ENCODE measurements at places on chromosomes 7 and 10.

GRCh38 chr7:35512716-35513115, 182.2 kb downstream of the HERPUD2 start:
- no peak for DNase-seq

DNA sequence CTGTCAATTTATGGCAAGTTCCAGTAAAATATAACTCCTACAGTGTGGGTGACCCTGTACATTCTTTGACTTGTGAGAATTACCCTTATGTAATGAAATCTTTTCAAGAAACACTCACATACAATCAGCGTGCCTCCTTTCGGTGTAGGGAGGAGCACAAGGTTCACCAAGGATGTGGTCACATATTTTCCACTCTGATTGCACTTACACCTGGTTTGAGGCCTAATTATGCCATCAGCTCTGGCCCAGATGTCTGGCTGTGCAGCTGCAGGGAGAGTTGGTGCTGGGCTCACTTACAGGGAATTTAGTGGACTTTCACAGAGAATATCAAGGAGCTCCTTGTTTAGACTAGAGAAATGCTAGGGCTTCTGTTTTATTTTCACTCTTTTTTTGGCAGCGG, 146.0 kb upstream of the STEAP4 start:
- DNase-seq: no peak

GRCh38 chr7:135856356-135857144, 107.9 kb upstream of the FAM180A start:
- DNase-seq: no peak

DNA sequence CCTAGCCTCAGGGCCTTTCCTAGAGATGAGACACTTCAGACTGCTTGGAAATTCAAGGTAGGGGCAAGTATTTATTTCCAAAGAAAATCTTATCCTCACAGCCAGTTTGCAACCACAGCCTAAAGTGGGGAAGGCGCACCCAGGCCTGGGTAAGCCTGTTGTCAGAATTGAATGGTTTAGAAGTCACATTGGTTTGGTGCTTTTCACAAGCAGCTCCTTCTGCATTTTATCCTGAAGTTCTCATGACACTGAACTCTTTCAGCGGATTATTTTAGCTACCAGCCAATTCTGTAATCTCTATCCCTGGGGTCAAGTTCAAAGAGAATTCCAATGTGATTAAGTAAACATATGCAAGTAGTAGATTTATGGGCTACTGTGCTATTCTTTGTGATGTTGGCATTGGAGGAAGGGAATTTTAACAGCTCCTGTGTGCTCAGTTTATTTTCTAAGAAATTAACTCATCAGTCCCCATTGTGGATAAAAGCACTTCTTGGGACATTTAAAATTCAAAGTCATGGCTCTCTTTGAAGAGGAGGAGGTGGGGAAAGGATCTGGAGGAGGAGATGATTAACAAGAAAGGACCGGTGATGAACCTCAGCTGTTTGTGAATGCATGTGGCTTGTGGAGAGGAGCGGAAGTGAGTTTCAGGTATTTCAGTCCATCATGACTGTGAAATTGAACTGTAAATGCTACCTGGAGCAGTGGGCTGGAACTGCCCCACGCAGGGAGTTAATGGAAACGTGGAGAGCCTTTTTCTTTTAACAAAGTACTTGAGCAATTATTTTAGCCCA, 90.2 kb upstream of the CACUL1 start:
- DNase-seq: no peak

GRCh38 chr7:77306231-77307067, 106.8 kb upstream of the FGL2 start:
- no peak for DNase-seq

- no peak for DNase-seq
Observed at GRCh38 chr10:50514995-50515394, 108.8 kb downstream of the SGMS1 start.

DNA sequence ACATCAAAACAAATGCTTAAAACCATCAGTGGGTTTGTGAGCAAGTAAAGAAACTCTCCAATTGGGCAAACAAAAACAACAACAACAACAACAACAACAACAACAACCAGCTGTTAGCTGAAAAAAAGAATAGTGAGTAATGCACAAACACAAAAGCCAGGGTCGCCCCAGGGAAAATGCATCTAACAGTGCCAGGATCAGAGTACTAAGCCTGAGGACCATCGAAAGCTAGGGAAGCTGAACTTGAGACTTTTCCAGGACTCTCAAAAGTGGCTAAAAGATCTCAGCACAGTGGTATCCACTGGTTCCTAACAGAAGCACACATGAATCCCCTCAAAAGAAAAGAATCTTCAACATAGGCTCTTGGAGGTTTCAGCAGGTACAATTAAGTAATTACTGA, 83.3 kb downstream of the CPXM2 start:
- DNase-seq: no peak

- DNase-seq: no peak
Observed at GRCh38 chr7:1228545-1229201, 4.0 kb upstream of the UNCX start.

DNA sequence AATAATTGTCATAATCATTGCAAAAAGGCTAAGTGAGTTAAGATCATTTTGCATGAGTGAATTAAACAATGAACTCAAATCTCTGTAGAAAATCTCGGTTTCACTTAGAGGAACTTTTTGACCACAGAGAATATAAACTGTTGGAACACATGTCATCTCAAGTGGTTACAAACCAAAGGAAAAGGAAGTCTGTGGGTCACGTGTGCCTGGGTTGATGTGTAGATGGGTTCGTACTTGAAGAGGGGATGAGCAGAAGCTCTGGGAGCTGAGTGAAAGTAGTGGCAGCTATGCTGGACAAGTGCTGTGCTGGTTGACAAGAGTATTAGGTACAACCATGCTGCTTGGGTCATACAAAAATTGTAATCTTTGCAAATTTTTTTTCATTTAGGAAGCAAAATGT, 35.0 kb downstream of the GLRX3 start:
- DNase-seq: peak; percentile 25

GRCh38 chr10:52447931-52448353, 133.9 kb downstream of the DKK1 start:
- no peak for DNase-seq

- no peak for DNase-seq
Observed at GRCh38 chr7:27153526-27153925, 1.1 kb upstream of the HOXA3 start.

GRCh38 chr10:44065788-44066526, 318.9 kb downstream of the CXCL12 start:
- DNase-seq: no peak

DNA sequence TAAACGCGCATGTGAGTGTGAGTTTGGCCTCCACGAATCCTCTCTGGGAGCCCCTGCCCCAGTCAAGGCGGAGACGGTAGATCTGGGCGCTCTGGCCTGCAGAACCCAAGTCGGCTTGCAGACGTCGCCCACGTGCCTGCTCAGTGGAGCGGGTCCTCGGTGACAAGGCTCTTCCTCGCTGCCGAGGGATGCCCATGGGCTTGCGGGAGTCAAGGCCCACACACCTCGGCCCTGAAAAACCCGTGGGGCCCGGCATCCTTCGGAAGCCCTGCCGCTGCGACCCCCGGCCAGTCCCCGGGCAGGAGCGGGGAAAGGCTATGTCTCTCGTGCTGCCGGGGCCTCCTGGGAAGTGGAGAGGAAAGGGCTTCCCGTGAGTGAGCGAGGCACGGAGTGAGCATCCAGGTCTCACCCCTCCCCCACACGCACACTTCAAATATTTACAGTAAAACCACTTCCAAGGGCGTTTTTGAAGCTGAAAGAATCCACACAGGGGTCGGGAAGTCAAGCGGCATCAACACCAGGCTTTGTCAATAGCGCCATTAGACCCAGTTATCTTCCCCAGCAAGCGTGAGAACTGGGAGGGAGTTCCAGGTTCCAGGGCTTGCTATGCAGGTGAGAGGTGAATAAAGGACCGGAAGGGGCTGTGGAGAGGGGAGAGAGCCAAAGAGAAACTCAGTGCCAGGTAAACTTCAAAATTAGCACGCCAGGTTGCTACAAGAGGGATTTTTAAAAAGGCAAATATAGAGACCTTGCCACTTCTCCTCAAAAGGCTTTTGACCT, 1.1 kb upstream of the MNX1 start:
- no peak for DNase-seq

DNA sequence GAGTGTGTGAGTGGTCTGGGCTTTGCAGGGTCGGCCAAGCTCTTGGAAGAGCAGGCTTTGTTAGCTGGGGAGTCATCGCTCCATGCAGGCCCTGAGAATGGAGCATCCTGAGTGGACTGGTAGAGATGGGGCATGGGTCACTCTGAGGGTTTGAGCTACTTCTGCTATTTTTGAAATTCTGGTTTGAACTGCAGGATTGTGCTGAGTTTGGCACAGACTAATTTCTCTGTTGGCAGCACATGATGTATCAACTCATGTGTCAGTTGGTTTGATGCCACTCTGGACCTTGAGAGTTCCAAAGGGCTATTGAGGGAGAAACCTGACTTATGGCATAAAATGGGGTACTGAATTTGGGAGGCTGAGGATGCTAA, 56.3 kb downstream of the LRMDA start:
- DNase-seq: no peak

- no peak for DNase-seq
Observed at GRCh38 chr7:111844904-111845671, 282.8 kb upstream of the IMMP2L start.

DNA sequence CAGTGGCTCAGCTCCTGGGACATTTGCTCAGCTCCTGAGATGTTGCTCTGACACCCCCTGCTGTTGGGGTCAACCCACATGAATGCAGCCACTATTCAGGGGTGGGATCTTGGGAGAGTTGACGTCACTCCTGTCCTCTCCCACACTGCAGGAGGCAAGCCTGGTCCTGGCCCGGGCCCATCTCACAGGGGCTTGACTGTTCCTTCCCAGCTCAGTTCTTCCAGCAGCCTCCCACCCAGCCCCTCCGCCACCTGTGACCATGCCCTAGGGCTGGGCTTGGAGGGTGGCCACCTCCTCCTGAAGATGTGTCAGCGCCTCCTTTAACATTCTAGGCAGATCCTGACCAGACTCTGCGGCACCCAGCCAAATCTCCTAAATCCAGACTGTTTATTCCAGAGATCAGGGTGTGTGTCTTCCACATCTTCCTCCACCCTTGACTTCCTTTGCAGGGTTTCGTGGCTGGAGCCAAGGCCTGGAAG, 19.1 kb upstream of the OPALIN start:
- no peak for DNase-seq

- no peak for DNase-seq
Observed at GRCh38 chr10:79947083-79947415, 1.9 kb downstream of the SFTPD start.

GRCh38 chr10:86693275-86693674, 25.0 kb downstream of the LDB3 start:
- no peak for DNase-seq

- DNase-seq: no peak
Observed at GRCh38 chr10:43230101-43230908, 36.6 kb downstream of the RASGEF1A start.

GRCh38 chr10:1774796-1775195, 37.5 kb upstream of the ADARB2 start:
- no peak for DNase-seq

GRCh38 chr10:103276896-103277712, at the start of gene INA:
TSS of gene INA (plus strand) at chr10:103277138. CDS start at chr10:103277212, 74 bp downstream.
- DNase-seq: no peak

GRCh38 chr7:111842491-111842890, 280.2 kb upstream of the IMMP2L start:
- no peak for DNase-seq

GRCh38 chr7:16270844-16271243, 150.5 kb downstream of the CRPPA start:
- no peak for DNase-seq

DNA sequence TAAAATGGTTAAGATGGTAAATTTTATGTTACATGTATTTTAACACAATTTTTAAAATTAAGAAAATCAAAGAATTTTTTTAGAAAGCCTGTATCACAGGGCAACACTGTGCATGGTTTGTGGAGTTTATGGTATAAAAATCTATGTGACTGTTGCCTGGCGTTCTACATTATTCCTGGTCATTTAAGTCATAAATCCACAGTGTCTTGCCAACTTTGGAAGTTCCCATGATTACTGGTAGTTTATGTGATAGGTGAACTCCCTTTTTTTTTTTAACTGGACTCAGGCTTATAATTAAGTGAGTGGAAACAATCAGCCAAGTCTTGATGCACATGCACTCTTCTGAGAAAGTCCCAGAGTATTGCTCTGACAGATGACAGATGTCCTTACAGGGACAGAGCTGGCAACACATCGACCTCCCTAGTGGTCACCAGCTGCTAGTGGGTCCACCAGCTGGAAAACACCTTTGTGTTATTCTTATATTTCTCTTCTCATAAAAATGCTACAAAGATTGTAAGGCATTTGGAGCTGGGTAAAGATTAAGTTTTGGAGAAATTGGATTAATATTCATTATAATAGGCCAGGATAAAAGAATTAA, 8.8 kb upstream of the STN1 start:
- DNase-seq: no peak

DNA sequence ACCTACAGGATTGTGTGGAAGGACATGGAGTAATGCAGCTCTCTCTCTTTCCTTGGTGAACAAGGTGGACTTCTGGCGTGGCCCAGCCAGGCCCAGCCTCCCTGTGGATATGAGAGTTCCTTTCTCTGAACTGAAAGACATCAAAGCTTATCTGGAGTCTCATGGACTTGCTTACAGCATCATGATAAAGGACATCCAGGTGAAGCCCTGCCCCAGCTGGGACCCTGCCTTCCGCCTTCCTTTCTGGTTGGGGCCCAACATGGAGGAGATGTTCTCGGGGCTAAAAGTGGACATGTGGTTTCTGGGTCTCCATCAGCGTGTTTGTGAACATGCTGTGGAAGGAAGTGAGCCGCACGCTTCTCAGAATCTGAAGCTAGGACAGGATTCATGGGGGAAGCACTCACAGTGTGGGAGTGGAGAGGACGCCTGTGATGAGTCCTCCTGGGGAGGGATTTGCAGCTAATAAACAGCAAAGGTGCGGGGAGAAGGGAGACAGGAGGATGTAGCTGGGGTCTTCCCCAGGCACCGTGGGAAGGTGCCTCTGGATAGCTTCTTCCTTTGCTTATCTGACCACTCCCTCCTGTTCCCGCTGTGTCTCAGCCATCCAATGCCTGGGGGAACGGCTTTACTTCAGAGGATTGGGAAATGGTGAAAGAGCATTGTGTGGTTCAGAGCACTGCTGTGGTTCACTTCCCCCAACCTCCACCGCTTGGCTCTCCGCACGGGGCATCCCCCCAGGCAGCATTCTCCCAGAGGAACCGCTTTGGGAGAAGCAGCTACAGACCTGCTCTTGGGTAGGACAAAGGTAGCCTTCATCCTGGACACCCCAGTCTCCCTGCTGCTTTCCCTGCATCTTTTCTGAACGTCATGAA, 5.5 kb downstream of the CPA5 start:
- DNase-seq: no peak

Data from T-helper 22 cell (primary cell).